ENCODE measurements at places on chromosomes 5 and 9.

- no peak for DNase-seq
Measured at GRCh38 chr5:153823036-153823435, 215.7 kb downstream of the FAM114A2 start.

GRCh38 chr9:90870621-90871326 lies 69.2 kb downstream of the SYK start:
- DNase-seq, result peak; percentile 20

GRCh38 chr9:101176384-101176783 lies 147.9 kb downstream of the PLPPR1 start:
- no peak for DNase-seq

DNA sequence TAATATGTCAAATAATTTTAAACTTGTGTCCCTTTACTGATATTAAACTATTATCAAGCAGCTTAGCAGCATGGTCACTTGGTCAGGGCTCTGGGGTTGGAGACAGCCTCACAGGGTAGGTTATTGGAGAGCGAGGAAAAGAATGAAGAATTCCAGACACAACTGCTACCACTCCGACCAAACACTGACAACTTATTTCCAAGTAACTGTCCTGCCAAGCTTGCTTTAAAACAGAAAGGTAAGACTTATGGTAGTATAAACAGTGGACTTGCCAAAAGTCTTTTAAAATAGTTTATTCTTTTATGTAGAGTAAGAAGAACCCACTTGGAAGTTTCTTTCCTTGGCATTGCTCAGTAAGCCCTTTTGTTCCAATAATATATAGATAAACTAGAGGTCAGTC lies 364.1 kb downstream of the DEPDC1B start:
- DNase-seq, result no peak

- no peak for DNase-seq
Measured at GRCh38 chr5:107135391-107135790, 535.3 kb downstream of the EFNA5 start.

DNA sequence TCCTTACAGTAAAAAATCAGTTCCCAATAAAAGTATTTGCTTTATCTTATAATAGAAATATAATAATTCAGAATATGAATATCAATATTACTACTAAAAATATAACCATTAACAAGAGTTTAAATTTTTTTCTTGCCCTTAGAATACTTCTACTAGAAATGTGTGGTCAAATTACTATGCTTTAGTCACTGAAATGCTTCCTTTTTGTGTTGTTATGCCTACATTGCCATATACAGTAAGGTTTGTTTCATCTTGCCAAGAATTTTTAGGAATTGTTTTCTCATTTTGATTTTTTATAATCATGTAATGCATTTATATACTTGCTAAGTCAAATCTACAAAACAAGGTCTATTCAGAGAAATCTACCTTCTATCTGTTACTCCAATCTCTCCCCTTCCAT lies 181.7 kb downstream of the CDK5RAP2 start:
- no peak for DNase-seq

- no peak for DNase-seq
Measured at GRCh38 chr5:150155258-150156026, at the start of gene PDGFRB. Gene PDGFRB, minus strand, starts transcription at chr5:150155845. Its CDS starts 18,798 bp downstream, at chr5:150137047.

DNA sequence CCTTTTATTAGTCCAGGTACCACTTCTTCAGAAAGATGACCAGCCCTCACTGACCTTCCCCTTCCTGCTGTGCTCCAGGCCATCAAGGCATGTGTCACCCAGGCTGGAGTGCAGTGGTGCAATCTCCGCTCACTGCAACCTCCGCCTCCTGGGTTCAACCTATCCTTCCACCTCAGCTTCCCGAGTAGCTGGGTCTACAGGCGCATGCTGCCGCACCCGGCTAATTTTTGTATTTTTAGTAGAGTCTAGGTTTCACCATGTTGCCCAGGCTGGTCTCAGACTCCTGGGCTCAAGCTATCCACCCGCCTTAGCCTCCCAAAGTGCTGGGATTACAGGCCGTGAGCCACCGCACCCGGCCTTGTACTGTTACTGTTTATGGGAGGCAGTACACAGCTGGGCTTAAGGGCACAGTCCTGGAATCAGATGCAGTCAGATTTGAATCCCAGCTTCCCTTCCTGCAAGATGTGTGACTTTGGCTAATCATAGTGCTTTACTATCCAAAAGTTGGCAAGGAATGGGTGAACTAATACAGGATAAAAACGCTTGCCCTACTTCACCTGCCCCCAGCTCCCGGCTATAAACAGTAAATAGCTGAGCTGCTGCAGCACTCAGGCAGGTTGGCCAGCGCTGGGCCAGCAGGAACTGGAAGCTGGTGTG lies 483 bp upstream of the EIF4EBP3 start:
- DNase-seq, result no peak

DNA sequence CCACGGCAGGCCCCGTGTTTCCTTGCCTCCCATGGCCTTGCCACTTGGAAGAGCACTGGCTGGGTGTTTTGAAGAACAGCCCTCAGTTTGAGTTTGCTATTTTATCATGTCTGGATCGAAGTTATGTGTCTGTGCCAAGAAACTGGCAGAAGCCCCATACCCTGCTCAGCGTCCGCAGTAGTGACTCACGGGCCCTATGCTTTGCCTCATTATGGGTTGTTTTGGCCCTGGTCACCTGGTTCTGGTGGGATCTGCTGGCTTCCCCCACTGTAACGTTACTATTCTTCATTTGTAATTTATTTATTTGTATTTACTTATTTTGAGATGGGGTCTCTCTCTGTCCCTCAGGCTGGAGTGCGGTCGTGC lies 42.3 kb upstream of the NKD2 start:
- DNase-seq, result no peak

DNA sequence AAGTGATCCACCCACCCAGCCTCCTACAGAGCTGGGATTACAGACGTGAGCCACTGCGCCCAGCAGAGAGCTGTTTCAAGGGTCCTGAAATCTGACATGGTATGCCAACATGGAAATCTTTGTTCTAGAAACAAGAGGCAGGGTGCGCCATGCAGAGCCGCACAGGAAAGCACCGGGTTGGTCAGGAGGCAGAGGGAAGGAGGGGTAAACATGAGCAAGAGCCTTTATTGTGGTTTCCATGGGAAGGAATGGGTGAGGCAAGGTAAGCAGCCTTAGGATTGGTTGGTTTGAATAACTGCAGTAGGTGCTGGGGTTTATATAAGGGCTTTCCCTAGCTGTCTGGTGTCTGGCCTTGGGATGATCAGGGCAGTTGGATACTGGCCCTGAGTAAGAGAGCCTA lies 5.5 kb upstream of the EXOSC2 start:
- DNase-seq, result no peak

GRCh38 chr5:3265131-3265885 lies 330.3 kb upstream of the IRX1 start:
- DNase-seq, result no peak

DNA sequence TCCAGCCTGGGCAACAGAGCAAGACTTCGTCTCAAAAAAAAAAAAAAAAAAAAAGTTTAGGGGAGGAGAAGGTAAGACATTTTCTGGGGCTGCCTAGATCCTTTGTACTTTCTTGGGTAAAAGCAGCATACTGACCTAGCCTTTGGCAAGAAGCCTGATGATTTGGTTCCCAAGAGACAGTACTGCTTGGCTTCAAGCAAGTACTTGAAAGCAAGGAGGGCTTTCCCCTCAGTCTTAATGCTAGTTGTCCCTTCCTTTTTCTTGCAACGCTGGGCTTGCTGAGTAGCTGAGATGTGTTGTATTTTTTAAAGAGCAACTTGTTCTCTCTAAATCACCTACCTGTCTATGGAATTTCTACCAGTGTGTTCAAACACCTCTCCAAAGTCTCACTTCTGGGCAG lies 76.2 kb downstream of the INSYN2B start:
- DNase-seq, result no peak

DNA sequence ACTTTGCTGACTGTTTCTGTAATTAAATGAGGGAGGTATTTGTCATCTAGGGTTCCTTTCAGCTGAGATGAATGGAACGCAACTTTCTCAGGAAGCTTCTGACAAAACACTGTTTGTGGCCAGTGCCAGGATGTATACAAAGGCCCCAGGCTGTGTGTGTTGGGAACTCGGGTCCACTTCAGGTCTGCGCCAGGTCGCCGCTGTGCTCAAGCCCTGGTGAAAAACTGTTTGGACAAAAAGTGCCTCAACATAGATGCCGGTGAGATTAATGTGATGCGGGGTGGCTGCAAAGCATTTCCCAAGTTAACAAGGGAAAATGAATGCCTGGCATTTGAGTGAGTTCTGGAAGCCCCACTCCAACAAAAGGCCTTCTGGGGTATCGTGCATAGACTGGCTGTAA lies 156.4 kb downstream of the GABBR2 start:
- DNase-seq, result no peak

GRCh38 chr5:134957920-134958608 lies 9.6 kb upstream of the CATSPER3 start:
- DNase-seq, result no peak

GRCh38 chr9:124062172-124062571 lies 50.6 kb downstream of the LHX2 start:
- DNase-seq, result no peak

- DNase-seq, result no peak
Measured at GRCh38 chr9:69433392-69433791, 108.4 kb downstream of the ENTREP1 start.

- no peak for DNase-seq
Measured at GRCh38 chr5:1445313-1445688, at the start of gene SLC6A3. Gene SLC6A3, minus strand, starts transcription at chr5:1445440. Its CDS starts 2,243 bp downstream, at chr5:1443197.

DNA sequence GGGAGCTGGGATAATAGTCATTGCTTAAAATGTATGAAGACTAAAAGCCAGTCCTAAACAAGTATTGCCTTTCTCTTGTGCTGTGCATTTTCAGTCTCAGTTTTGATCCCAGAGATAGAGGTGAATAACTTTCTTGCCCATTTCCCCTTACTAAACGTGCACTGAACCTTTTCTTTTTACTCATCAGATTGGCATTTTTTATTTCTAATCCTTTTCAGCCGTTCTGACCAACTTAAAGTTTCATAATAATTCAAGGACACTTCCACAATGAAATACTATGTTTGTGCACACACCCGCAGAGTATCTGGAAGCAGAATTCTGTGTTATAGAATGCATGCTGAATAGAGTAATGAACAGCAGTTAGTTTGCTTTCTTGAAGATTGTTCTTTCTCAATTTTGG lies 343.6 kb downstream of the LRRC70 start:
- DNase-seq, result no peak

- no peak for DNase-seq
Measured at GRCh38 chr9:78566521-78566920, 269.6 kb downstream of the PSAT1 start.

DNA sequence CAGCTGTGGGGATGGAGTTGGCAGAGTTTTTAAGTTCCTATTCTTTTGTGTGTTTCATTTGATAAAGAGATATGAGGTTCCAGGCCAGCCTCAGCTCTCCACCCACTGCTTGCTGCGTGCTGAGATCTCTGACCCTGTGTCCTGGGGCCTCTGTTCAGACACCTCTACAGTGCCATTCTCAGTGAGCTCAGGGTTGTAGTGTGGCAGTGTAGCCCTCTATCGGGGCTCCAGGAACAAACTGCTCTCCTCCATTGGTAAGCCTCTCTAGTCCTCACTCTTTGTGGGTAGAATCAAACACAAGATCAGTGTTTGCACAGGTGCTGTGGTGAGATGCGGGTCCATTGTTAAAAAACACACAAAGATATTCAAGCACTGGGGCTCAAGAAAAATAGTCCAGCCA lies 386.6 kb upstream of the RPS23 start:
- DNase-seq, result no peak

- no peak for DNase-seq
Measured at GRCh38 chr5:96176022-96176421, 214.4 kb upstream of the ELL2 start.

GRCh38 chr9:2741441-2742158 lies 24.3 kb downstream of the KCNV2 start:
- DNase-seq, result no peak

GRCh38 chr9:69036309-69036708 lies 757 bp downstream of the FXN start:
- no peak for DNase-seq

DNA sequence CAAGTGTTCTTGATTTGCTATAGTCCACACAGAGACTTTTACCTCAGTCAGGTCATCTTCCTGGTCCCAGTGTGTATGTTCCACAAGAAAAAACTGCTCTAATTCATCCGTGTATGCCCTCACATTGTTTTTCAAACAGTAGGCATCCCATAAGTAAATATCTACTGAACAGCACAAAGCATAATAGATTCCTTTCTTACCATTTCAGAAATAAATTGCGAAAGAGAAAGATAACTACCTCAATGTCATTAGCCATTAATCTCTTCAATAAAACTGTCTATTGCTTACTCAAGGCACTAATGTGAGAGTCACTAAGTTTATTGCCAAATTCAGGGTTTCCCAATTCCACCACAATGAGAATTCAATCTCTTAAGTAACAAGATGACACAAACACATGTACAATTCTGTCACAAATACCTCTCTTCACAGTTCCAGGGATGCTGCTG lies 9.6 kb downstream of the FBXW2 start:
- no peak for DNase-seq

DNA sequence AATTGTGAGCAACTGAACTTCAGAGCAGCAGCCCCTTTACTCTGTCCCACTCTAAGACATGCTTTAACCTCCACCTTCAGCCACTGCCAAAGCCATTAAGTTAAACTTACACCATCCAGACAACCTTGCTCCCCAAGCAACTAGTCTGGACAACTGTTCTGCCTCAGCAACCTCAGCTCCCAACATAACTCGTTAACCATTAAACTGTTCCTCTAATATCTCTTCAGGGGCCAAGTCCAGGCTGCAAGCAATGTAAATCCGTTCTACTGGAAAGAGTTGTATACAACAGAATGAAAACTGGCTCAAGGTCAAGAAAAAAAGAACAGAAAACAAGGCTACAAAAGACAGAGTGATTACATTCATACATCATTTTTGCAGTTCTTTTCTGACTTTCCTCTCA lies 131.7 kb upstream of the TARS1 start:
- no peak for DNase-seq

DNA sequence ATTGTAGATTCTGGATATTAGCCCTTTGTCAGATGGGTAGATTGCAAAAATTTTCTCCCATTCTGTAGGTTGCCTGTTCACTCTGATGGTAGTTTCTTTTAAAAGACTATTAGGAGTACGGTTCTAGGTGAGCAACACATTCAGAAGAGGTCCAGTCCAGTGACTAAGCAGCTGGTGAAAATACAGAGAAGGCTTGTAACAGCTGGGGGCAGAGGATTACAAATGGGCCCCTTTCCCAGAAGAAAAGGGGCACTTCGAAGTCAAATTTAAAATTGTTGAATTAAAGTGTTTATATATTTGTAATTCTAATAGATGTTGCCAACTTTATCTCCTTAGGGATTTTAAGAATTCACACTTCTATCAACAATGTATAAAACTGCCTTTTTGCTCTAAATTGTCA lies 720.5 kb downstream of the TLE4 start:
- no peak for DNase-seq

GRCh38 chr5:171578829-171579491 lies 159.5 kb downstream of the FGF18 start:
- no peak for DNase-seq

- DNase-seq, result no peak
Measured at GRCh38 chr5:138937392-138938387, 62.6 kb upstream of the LRRTM2 start.
